ENCODE measurements at places on chromosomes 2 and 18. TPM values are rescaled to one million over a fixed set of nuclear protein-coding genes. Genes with fewer than 3 reads are reported as not detected.

The NGEF gene
- not detected for total RNA-seq

The CBLN2 gene
- total RNA-seq: 3.7 TPM

The SLC9A4 gene
- total RNA-seq: not detected

- no peak for DNase-seq
These were observed 52.2 kb downstream of the C2orf74 start for GRCh38 chr2:61214171-61214570.

- no peak for DNase-seq
These were observed 130.6 kb downstream of the FMNL2 start for GRCh38 chr2:152465541-152465940.

DNA sequence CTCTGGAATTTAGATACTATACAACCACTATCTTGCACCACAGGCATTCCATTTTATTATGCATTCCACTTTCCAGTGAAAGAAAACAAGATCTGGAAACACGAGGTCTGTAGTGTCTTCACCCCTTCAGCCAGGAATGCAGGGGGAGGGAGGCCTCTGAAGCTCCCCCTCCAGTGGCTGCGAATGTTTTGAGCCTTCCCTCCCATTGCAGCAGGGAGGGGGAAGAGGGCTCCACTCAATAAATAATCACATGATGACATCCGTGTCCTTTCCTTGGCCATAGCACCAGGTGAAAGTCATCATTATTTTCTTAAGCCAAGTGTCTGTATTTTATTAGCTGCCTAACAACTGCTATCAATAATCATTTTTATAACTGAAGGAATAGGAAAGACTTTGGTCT, 38.6 kb downstream of the ALPK2 start:
- DNase-seq: no peak

GRCh38 chr18:809985-810642, 1.9 kb downstream of the YES1 start:
- DNase-seq: no peak

DNA sequence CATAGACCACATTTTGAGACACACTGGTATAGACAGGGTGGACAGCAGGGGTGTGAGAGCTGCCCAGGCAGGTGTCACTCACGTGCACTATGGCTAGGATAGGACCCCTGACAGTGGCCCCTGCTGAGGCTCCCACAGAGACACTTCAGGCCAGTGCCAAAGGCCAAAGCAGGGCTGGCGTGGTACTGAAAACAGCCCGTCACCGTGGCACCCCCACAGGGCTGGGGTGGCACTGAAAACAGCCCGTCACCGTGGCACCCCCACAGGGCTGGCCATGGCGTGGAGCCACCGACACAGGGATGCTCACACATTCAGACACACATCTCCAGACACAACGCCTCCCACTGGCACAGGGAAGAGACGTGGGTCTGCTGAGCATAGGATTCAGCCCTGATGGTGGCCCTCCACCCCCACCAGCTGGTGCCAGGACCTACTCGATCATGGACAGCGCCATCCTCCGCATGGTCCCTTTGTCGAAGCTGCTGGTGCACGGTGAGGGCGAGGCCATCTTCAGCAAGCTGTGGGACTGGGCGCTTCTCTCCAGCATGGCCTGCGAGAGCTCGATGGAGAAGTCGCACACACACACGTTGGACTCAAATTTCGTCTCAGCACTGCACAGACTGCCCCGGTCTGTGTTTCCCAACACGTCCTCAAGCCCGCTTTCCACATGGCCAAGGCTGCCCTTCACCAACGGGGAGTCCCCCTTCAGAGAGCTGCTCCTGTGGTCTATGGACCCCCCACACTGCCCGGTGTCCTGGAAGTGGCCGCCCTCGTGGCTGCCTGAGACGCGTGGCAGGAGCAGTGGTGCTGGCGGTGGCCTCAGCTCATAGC, 34.1 kb downstream of the ANKMY1 start:
- no peak for DNase-seq

GRCh38 chr2:112004253-112004645, 50.8 kb upstream of the TMEM87B start:
- no peak for DNase-seq

Data from chondrocyte (in vitro differentiated cells).